ENCODE measurements at places on chromosomes 13 and 19.

GRCh38 chr19:12156223-12157058 is at the start of gene ZNF625:
TSS of gene ZNF625 (minus strand) at chr19:12156734. CDS start at chr19:12156558, 176 bp downstream.
- DNase-seq, result no peak

GRCh38 chr19:47765523-47766358 is 12.8 kb upstream of the SELENOW start:
- no peak for DNase-seq

- no peak for DNase-seq
Observed at GRCh38 chr13:113058988-113059850, 46.4 kb upstream of the F7 start.

GRCh38 chr19:29944390-29945012 is 2.5 kb downstream of the URI1 start:
- no peak for DNase-seq

- DNase-seq, result no peak
Observed at GRCh38 chr19:5624018-5624663, 1.3 kb downstream of the SAFB start.

GRCh38 chr19:2274185-2274711 is 7.7 kb downstream of the PEAK3 start:
- no peak for DNase-seq

GRCh38 chr13:104705031-104705750 is 1639.0 kb upstream of the SLC10A2 start:
- DNase-seq, result no peak

GRCh38 chr13:26693749-26694463 is 66.7 kb downstream of the GPR12 start:
- no peak for DNase-seq

GRCh38 chr13:30033681-30034457 is 183.5 kb upstream of the UBL3 start:
- no peak for DNase-seq

GRCh38 chr19:19338082-19338481 is 17.5 kb downstream of the MAU2 start:
- DNase-seq, result no peak

GRCh38 chr19:4067396-4068046 is 822 bp upstream of the ZBTB7A start:
- peak; percentile 37 for DNase-seq

DNA sequence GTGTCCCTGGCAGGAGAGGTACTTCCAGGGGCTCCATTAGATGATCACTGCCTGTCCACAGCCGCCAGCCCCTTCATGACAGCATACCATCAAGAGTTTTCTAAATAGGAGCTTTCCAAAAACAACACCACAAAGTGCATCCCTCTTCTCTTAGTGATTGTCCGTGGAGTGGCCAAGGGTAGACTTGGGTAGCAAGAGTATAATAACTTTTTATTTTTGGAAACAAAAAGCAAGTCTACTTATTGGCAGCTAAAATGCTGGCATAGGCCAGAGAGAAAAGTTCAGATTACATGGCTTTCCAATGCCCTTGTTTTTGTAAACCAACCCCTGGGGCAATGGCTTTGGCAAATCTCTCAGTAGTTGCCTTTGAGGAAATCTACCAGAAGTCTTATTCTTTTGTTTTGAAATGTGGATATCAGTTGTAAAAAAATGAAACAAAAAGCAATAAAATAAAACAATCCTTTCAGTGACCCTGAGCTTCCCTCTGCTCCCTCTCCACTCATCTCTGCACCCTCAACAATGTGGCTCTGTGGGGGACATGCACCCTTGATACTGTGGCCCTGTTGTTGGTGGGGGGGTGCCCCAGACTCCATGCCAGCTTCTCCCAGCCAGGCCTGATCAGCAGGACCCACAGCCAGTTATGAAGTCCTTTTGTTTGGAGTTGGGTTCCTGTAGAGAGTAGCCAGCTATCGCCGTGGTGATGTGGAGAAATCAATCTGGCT is 294.1 kb downstream of the DLEU7 start:
- no peak for DNase-seq

- DNase-seq, result peak; percentile 12
Observed at GRCh38 chr19:37905946-37906868, at the start of gene WDR87. TSS of gene WDR87 (minus strand) at chr19:37906594. CDS start at chr19:37898239, 8,355 bp downstream.

- DNase-seq, result no peak
Observed at GRCh38 chr13:28620011-28620830, 38.7 kb upstream of the POMP start.

GRCh38 chr19:7860714-7861618 is 13.2 kb downstream of the PRR36 start:
- no peak for DNase-seq

- DNase-seq, result no peak
Observed at GRCh38 chr13:42021851-42022250, 26.6 kb upstream of the DGKH start.

GRCh38 chr19:46813839-46814358 is 25.5 kb upstream of the SLC1A5 start:
- no peak for DNase-seq

DNA sequence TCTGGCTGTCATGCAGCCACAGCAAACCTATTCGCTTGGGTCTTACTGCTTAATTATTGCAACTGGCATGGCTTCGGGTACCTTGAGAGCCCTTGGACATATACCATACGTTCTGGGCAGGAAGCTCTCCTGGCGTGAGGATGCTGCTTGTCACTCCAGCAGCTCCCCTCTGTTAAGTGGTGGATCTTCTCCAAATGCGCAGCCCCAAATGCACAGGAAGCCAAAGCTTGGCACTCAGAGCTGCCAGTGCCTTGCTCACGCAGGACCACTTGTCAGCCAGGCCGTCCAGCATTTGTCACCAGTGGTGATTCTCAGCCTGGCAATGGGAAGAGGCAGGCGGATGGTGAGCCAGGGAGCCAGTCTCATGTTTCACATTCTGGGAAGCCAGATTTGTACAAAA is 158.6 kb downstream of the KATNAL1 start:
- no peak for DNase-seq

DNA sequence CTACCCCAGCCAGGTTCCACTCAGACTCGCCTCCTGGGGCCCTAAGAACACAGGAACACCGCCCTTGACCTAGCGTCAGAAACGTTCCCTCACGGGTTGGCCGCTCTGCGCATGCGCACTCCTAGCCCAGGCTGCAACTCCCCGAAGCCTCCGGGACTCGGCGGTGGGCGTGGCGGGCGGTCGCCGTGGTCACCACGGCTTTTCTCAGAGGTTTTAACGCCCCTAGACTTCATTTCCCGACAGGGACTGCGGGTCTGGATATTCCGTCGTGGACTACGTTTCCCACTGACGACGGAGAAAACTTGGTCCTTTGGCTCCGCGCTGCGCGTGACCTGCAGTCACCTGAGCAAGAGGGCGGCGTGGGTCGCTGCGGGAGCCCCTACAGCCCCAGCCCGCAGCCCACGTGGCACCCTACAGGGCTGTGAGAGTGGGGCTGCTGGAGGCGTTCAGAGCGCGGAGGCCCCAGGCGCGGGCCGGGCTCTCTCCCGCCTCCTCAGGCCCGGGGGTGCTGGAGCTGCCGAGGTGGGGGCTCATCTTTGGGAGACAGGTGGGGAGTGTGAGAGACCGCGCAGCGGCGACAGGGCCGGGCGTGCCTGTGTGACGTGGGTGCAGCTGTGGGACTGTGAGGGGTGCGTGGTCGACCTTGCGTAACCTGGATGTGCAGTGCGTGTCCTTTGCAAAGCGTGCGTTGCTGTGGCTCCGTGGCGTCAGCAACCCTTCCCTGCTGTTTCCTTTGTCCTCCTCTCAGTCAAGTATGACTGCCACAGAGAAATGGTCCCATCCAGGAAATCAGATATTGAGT is 38.0 kb upstream of the ZNF573 start:
- DNase-seq, result peak; percentile 15

GRCh38 chr19:19461306-19461670 is 54.1 kb downstream of the TSSK6 start:
- DNase-seq, result no peak

Measured in activated CD8-positive, alpha-beta memory T cell treated with anti-CD3 and anti-CD28 coated beads for 1 hour (primary cell).